ENCODE measurements at places on chromosomes 5 and 9. TPM values are rescaled to one million over a fixed set of nuclear protein-coding genes. Genes with fewer than 3 reads are reported as not detected.

GRCh38 chr5:56412601-56413379, 179.7 kb upstream of the ANKRD55 start:
- H3K4me3 ChIP-seq: no peak overlapping the region
- H3K4me1 ChIP-seq: peaks cover 45% of the 10 kb centered on the region
- H3K27ac ChIP-seq: peak overlapping the region; percentile 75
- H3K27me3 ChIP-seq: no peaks in the 10 kb centered on the region
- peak; percentile 91 for DNase-seq

- H3K27ac ChIP-seq: no peak overlapping the region
- DNase-seq: no peak
- no peaks in the 10 kb centered on the region for H3K36me3 ChIP-seq
- no peak overlapping the region for H3K4me3 ChIP-seq
- no peaks in the 10 kb centered on the region for H3K4me1 ChIP-seq
Observed at GRCh38 chr9:113781896-113782295, 94.2 kb upstream of the ZNF618 start.

DNA sequence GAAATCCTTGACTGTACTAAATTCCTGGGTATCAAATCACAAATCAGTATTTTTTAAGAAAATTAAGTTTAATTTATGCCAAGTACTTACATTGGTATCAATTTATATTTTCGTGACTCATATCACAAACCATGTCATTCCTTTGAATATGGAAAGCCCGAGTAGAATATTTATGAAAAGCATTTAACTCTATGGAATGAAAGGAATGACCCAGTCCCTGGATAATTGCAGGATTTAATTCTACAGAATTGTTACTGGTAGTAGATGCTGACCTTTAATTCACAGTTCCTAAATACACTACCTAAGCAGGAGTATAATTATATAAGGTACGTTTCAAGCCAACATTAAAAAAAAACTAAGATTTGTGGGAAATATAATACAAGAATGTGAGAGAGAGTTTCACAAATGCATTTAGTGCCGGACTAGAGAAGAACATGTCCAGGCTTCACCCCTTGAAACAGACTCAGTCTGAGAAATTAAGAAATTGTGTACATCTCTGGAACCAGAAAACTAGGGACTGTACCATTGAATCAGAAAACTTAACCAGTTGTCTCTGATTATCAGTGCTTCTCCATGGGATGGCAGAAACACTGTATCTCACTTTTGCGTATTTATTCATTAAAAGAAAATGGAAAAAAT, 28.5 kb upstream of the PLPPR1 start:
- no peak for DNase-seq
- no peak overlapping the region for H3K4me3 ChIP-seq
- no peaks in the 10 kb centered on the region for H3K36me3 ChIP-seq
- H3K27me3 ChIP-seq: no peaks in the 10 kb centered on the region
- H3K27ac ChIP-seq: no peak overlapping the region

DNA sequence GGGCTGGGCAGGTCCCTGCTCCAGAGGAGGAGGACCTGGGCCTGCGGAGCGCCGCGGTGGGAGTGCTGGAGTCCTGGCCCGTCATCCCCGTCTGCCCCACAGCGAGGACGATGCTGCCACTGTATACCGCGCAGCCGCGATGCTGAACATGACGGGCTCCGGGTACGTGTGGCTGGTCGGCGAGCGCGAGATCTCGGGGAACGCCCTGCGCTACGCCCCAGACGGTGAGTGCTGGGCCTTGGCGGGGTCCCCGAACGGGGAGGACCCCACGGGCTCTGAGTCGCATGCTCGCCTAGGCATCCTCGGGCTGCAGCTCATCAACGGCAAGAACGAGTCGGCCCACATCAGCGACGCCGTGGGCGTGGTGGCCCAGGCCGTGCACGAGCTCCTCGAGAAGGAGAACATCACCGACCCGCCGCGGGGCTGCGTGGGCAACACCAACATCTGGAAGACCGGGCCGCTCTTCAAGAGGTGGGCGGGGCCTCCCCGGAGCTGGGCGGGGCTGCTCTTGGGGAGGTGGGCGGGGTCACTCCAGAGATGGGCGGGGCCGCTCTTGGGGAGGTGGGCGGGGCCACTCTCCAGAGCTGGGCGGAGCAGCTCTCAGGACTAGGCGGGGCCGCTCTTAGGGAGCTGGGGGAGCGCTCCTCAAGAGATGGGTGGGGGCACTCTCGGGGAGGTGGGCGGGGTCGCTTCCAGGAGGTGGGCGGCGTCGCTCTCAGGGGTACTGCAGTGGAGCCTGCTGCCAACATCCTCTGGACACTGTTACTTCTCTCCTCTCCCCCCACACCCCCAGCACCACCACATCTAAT, 13.1 kb downstream of the LRRC26 start:
- no peak for DNase-seq
- H3K4me3 ChIP-seq: peak overlapping the region; percentile 19
- peaks cover 6% of the 10 kb centered on the region for H3K4me1 ChIP-seq
- H3K27me3 ChIP-seq: peaks cover 63% of the 10 kb centered on the region

DNA sequence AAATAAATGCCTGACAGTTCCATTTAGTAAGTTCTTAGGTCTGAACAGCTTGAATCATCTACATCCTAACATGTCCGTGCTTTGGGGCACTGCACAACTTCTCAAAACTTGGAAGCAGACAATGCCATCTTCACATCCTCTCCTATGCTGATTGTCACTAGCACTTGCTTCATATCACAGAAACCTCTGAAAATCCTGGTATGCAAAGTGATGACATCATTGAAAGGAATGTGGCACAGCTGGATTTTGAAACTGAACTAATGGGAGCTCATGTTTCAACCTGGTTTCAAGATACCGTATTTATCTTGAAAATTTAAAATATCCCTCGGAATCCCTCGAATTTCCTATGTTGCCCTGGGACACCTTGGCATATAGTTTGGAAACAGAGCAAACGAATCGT, 490.2 kb upstream of the DAP start:
- H3K27ac ChIP-seq: no peak overlapping the region
- H3K4me1 ChIP-seq: no peaks in the 10 kb centered on the region
- H3K27me3 ChIP-seq: no peaks in the 10 kb centered on the region
- DNase-seq: no peak

DNA sequence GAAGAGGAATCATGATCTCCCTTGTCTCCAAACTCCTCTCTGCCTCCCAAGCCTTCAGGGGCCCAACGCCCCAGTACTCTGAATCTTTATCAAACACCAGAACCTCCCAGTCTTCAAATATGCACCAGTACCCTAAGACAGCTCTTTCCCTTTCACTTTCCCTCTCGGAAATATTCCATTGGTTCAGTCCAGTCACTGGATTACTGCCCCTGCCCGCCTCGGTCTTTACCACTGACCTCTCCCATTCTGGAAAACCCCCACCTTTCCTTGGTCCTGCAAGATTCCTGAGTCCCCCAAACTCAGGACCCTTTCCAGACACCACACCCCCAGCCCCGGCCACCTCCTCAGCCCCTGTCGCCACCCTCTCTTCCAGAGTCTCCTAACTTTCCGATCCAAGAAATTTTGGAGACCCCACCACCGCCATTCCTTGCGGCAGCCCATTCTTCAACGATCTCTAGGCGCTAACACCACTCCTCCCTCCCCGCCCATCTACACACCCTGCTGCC, 674 bp downstream of the C5orf15 start:
- H3K27me3 ChIP-seq: no peaks in the 10 kb centered on the region
- DNase-seq: no peak
- H3K4me3 ChIP-seq: peak overlapping the region; percentile 77
- H3K27ac ChIP-seq: peak overlapping the region; percentile 94

DNA sequence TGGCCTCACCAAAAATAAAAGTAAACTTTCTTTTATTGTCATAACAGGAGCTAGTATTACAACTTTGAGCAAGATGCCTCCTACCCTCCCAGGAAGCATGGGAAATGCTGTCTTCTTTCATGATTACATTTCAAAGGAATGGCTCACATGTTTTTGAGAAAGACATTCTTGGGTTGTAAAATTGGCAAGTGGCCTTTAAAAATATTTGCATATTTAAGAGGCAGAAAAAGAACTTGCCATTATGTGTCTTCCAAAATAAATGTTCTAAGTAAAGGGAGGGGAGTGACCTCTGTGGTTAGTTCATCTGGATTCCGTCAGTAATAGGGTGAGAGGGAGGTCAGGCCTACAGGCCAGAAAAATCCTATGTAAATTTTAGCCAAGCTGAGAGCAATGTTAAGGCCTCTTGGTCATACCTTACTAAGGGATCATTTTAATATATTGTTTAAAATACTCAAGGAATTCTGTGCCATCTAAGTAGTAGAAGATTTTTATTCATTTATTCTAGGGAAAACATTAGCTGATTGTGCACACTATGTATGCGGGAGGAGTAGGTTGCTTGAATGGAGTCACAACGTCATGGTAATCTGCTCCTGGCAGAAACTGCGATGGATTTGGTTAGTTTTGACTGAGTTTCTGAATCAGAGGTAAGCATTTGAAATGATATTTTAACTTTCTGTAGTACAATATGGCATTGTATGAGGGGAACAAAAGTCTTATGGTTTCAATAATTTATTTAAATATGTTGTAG, 1485.7 kb upstream of the CDH9 start:
- no peak for DNase-seq
- H3K4me1 ChIP-seq: no peaks in the 10 kb centered on the region
- H3K27me3 ChIP-seq: no peaks in the 10 kb centered on the region
- no peak overlapping the region for H3K27ac ChIP-seq

GRCh38 chr9:22913518-22913917, 466.9 kb downstream of the DMRTA1 start:
- H3K4me3 ChIP-seq: no peak overlapping the region
- no peak for DNase-seq
- H3K36me3 ChIP-seq: no peaks in the 10 kb centered on the region
- no peaks in the 10 kb centered on the region for H3K27me3 ChIP-seq

GRCh38 chr9:133605856-133606707, 3.1 kb downstream of the FAM163B start:
- H3K27ac ChIP-seq: no peak overlapping the region
- no peak overlapping the region for H3K4me3 ChIP-seq

DNA sequence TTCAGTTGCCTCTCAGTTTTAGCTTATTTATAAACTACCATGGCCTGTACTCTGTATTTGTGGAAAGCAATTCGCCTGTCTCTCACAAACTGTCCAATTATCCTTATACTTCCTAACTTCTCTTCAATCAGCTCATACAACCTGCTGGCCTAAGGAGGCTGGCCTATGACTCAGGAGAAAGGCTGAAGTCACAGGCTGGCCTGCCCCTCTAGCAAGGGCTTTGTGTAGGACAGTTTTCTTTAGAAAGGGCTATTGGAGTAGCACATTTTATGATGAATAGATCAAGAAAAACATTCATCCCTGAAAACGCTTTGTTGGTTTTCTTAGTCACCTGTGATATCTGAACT, 988.7 kb upstream of the ARRDC3 start:
- no peaks in the 10 kb centered on the region for H3K36me3 ChIP-seq
- no peaks in the 10 kb centered on the region for H3K4me1 ChIP-seq
- DNase-seq: no peak
- H3K27me3 ChIP-seq: no peaks in the 10 kb centered on the region

DNA sequence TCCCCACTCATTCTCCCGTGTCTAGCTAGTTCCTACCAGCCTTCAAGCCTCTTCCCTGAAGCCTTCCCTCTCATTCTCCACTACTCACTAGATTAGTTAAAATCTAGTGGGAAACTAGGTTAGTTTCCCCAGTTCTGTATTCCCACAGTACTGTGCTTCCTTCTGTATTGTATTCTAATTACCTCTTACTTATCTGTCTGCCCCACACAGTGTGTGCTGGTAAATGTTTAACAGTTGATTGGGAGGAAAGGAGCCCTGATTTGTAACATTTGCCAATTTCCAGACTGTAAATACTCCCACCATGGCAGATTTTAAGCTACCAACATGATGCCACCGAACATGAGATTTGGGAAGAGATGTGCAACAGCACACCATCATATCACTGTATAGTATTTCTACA, 8.3 kb downstream of the KLHL3 start:
- DNase-seq: no peak
- no peaks in the 10 kb centered on the region for H3K27me3 ChIP-seq
- no peak overlapping the region for H3K4me3 ChIP-seq
- no peaks in the 10 kb centered on the region for H3K36me3 ChIP-seq
- no peaks in the 10 kb centered on the region for H3K4me1 ChIP-seq

DNA sequence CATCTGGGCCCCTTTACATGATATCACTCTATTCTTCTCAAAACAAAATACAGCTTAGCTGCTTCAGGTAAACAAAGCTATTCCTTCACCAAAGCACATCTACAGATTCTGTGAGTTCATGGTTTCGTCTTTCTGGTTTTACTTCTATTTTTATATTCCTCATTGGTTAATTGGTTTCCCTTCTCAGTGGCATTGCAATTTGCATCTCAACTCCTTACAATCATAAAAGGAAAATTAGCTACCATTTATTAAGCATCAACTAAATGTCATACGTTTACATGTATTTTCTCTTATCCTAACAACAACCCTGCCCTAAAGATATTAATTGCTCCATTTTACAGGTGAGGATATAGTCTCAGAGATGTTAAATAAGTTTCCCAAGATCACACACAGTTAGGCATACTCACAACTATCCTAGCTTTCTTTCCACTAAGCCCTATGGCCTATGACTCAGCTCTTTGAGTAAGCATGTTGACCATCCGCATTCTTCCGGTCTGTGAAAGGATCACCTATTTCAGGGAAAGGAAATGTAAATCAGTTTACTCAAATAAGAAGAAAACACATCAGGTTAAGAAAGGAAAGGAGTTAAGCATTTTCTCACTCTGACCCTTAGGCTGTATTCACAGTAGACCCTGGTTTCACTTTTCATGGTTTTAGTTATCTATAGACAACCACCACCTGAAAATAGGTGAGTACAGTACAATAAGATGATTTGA, 146.1 kb downstream of the CAAP1 start:
- no peaks in the 10 kb centered on the region for H3K36me3 ChIP-seq
- H3K4me3 ChIP-seq: no peak overlapping the region
- no peaks in the 10 kb centered on the region for H3K4me1 ChIP-seq

The IGIP gene
- total RNA-seq: 19.8 TPM

The PCDHA4 gene
- total RNA-seq: 0.60 TPM

The PPP1R26 gene
- total RNA-seq: 11.1 TPM

The PCDHA2 gene
- total RNA-seq: not detected

The SPTAN1 gene
- total RNA-seq: 292 TPM

The GABRP gene
- total RNA-seq: not detected

The PLPP7 gene
- 3.8 TPM for total RNA-seq

The PRRT1B gene
- not detected for total RNA-seq

The CACFD1 gene
- 10.0 TPM for total RNA-seq

The PFN3 gene
- total RNA-seq: not detected

The TAL2 gene
- not detected for total RNA-seq

The FOXD1 gene
- 0.66 TPM for total RNA-seq

The TRIM32 gene
- 18.7 TPM for total RNA-seq
